ENCODE measurements at places on chromosomes 1 and 21.

DNA sequence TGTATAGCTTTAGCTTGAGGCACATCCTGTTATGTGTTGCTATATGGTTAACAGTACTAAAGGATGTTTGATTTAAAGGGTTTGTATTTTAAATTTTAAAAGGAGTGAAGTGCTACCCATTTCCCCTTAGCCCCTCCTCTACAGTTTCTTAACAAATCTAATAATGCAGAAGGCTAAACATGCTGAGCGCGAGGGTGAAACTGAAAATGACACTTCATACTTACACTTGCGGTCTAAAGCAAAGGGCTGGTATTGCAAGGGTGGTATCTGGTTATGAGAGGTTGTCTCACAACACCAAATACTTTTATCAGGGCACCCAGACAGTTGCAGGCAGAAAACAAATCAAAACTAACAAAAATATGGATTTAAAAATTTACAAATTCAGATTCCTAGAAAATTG is 172.3 kb downstream of the SIPA1L2 start:
- no peak for DNase-seq

DNA sequence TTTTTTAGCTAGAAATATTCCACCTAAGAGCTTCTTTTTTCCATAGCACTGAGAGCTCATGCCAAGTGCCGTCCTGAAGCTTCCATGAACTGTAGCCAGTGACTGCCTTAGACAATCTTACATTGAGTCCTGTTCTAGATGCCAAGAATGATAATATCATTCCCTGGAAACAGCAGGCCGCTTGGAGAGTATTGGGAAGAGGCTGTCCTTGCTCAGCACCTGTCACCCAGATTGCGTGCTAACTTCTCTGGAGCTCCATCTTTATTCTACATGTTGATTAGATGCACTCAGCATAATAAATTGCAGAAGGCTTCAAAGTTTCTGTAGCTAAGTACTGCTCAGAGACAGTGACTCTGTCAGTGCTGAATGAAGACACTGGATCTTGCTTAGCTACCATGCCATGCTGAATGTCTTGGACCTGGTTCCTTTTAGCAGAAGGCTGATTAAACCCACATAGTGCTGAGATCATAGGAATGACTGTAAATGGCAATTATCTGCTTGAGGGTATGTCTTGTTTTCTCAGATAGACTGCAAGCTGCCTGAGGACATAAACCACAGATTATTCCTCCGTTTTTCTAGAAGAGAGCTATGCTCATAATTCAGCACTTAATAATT is 83.1 kb upstream of the IRF2BP2 start:
- no peak for DNase-seq

DNA sequence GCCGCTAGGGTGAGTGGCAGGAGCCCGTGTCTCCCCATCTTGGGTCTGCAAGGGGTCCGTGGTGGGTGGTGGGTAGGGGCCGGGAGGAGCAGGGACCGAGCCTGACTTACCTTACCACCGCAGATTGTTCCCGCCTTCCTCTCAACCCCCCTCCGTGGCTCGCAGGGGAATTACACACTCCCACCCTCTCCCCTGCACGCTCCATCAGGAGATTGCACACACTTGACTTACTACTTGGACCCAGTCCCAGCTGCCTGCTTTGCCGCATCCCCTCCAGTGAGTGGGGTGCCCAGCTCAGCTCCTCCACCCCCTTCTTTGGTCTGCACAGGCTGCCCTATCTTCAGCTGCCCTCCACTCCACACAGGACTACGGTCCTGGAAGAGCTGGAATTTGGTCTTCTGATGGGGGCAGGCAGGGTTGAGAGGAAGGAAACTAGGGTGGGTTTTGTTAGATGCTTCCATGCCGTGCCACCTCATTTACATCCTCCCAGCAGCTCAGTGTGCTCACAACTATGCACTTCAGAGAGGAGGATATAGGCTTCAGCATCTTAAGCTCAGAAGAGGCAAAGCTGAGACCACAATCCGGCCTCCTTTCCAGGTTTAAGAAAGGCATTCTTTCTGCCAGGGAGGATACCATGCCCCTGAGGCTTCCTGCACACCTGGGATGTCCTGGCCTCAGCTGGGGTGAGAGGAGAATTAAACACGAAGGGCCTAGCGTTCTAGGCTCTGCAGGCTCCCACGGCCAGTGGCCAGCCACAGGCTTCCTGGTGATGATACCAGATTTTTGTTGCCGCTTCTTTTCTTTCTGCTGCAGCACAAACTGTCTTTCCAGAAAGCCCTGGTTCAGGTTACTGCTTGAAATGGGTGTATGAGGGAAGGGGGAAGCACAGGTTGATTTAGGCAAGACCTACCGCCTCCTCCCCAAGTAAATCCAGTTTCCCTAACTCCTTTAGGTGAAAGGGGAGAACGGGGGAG is 2.3 kb downstream of the KCNC4 start:
- DNase-seq = no peak

- DNase-seq = no peak
Measured at GRCh38 chr1:10947691-10948462, 64.6 kb upstream of the TARDBP start.
